Spleen (tissue), 13 donors: ENCODE measurements at places on chromosomes 5 and 9. TPM values are rescaled to one million over a fixed set of nuclear protein-coding genes. Genes with fewer than 3 reads are reported as not detected.

POLR3G gene
- 4.3 TPM for total RNA-seq

ARHGEF37 gene
- 2.2 TPM for total RNA-seq

FOXI1 gene
- not detected for total RNA-seq

- DNase-seq = no peak
Observed at GRCh38 chr5:101418713-101419118, 515.6 kb upstream of the ST8SIA4 start.

DNA sequence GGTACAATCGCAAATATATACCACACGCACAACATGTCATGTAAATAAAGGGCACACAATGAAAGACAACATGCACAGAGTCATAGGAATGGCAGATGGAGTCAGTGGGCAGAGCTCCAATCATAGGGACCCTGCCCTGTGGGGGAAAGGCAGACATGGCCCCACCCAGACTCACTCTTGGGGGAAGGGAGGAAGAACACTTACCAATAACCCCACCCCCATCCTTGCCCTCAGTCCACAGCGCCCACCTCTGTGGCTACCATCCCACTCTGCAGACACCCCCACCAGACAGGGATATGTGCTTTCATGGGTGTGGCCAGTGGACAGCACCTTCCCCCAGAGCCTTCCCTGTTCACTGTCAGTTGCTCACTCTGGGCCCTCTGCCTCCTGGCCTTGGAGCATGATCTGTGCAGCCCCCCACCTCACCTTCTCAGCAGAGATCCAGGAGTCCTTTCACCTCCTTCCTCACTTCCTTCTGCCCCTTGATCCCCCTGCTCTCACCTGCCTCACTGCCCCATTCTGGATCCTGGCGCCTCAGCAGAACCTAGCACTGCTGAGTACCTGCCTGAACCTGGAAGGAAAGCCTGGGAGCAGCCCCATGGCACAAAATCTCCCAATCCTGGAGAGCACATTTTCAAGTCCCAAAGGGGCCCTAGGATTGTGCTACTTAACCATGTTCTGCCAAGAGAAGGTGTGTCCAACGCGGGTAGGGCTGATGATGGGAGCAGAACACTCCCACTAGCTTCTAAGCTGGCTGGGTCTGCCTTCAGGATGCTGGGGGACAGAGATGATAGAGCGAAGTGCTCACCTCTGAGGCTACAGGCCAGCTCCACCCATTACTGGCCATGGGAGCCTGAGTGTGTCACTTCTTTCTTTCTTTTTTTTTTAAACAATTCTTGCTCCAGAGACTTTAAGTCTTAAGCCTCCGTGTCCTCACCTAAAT lies 1.5 kb upstream of the PHF19 start:
- DNase-seq = no peak

- no peak for DNase-seq
Observed at GRCh38 chr9:73701415-73702057, 549.9 kb downstream of the ANXA1 start.

- no peak for DNase-seq
Observed at GRCh38 chr5:142900927-142901326, 130.8 kb downstream of the ARHGAP26 start.

DNA sequence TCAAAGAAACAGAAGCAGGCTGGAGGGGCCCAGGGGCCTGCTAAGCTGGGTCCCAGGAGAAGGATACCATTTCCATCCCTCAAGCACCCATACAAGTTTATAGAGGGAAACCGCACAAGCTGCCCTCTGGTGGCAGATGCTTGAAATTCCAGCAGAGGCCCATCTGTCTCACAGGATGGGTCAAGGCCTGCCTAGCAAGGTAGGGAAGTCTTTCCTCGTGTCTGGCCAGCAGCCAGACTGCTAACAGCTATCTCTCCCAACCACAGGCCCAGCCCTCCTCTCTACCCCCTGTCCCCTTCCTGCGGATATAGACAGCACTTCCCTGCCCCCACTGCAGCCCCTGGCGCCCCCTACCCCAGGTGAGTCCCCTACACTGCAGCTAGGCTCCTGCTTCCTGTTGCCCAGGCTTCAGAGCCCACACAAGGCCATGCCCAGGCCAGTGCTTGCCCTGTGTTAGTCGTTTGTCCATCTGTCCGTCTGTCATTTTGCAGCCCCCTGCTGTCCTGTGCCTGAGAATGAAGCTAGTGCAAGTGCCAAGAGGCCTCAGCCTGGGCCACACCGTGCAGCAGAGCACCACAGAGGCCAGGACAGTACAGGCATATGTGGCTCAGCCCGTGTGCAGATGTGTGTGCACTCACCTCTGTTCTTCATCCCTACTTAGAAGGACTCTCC lies 26.2 kb downstream of the TCF7 start:
- DNase-seq = peak; percentile 85

DNA sequence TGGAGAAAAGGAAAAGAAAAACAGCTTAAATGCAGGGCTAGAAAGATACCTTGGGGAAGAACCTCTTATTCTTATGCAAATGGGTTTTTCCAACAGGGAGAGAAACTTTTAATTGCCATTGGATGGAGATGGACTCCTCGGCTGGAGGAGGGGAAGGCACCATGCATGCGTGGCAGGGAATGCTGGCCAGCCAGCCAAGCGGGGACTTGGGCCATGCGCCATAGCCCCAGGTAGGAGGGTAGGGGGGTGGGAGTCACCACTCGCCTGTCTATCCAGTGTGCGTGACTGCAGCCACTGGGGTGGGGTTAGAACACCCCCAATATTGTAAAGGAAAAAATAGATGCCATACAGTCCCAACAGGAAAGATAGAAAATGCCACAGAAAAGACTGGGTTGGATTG lies 119.9 kb upstream of the ELAVL2 start:
- DNase-seq = no peak

- no peak for DNase-seq
Observed at GRCh38 chr9:120363697-120364096, 216.3 kb downstream of the CDK5RAP2 start.

DNA sequence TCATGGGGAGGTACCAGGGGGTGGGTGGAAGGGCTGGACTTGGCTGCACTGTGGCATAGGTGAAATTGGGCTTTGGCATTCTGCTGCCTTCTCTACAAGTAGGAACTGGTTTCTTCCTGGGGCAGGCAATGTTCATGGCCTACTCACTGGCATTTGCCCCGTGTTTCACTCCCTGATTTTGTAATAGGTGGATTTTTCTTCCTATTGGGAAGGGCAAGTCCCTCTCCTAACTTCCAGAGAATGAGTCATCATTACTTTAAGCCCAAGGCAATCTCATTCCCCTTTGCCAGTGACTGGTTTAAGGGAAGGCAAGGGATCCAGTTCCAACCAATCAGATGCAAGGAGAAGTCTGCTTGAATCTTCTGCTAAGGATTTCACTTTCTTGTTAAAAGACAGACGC lies 67.9 kb upstream of the ANKRD55 start:
- no peak for DNase-seq

GRCh38 chr9:131122158-131122557 lies 3.2 kb upstream of the NUP214 start:
- no peak for DNase-seq
